ENCODE measurements at places on chromosomes 3 and 15. TPM values are rescaled to one million over a fixed set of nuclear protein-coding genes. Genes with fewer than 3 reads are reported as not detected.

Gene CXCR6
- total RNA-seq = not detected

- H3K4me1 ChIP-seq = no peaks in the 10 kb centered on the region
- no peak overlapping the region for H3K27ac ChIP-seq
These were observed 94.2 kb downstream of the PLXNA1 start for GRCh38 chr3:127077068-127077467.

DNA sequence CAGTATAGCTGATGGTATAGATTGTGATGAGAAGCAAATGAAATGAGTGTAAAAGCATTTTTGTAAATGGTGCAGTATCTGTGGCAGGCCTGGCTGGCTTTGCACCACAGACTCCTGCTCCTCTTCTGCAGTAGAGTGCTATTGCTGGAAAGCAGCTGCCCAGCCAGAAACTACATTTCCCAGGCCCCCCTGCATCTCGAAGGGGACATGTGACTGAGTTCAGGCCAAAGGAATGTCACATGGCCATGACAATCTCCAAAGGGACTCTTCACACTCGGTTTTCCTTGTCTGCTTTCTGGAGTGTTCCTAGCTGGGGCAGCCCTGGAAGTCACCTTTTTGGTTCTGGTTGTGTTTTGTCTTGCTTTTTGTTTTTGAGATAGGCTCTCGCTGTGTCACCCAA is 277.1 kb downstream of the SUCLG2 start:
- H3K27ac ChIP-seq = no peak overlapping the region
- no peaks in the 10 kb centered on the region for H3K36me3 ChIP-seq
- no peak overlapping the region for H3K4me3 ChIP-seq
- no peaks in the 10 kb centered on the region for H3K4me1 ChIP-seq

DNA sequence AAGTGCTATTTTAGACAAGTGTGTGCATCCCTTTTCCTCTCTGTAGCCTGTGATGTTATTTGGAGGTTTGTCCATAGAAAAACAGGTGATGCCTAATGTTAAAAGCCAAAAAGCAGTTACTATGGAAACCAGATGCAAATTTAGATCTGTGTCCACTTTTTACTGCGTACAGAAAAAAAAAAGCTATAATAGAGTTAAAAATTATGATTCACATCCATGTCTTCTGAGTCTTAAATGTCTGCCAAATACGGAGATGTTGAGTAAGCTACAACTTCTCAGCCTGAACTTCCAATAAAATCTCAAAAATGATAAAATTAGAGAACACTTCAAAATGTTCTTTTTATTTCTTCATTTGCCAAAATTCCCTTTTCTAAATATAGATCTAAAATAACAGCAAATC is 74.2 kb upstream of the GAP43 start:
- no peaks in the 10 kb centered on the region for H3K36me3 ChIP-seq
- no peaks in the 10 kb centered on the region for H3K4me1 ChIP-seq
- DNase-seq = no peak
- no peak overlapping the region for H3K27ac ChIP-seq
- H3K4me3 ChIP-seq = no peak overlapping the region

DNA sequence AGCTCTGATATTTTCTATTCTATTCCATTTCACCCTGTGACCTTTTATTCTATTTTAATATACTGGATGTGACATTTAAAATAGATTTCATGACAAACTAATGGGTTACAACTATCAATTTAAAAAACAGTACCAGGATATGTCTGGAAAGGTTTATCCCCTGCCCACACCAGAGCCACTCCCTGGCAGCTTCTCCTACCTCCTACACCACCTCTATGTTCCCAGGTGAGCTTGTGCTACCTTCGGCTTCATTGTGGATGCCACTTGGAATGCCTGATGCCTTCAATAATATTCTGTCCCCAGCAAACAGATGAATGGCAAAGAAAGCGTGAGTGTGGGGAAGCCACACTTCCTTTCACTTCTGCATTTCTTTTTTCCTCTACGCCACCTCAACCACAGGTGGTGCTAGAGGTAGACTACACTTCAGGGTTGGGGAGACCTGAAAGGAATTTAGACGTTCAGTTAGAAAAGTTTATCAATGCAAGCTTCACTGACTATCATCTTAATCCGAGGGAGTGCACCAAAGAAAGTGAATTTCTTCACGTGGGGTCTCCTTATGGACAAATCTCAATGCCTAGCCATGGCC is 213.0 kb downstream of the SSR3 start:
- peaks cover 40% of the 10 kb centered on the region for H3K27me3 ChIP-seq
- no peak overlapping the region for H3K27ac ChIP-seq
- no peaks in the 10 kb centered on the region for H3K4me1 ChIP-seq
- DNase-seq = no peak
- no peaks in the 10 kb centered on the region for H3K36me3 ChIP-seq

- H3K27me3 ChIP-seq = no peaks in the 10 kb centered on the region
- H3K4me3 ChIP-seq = no peak overlapping the region
- no peaks in the 10 kb centered on the region for H3K36me3 ChIP-seq
- H3K27ac ChIP-seq = no peak overlapping the region
- DNase-seq = peak; percentile 20
- peaks cover 39% of the 10 kb centered on the region for H3K4me1 ChIP-seq
These were observed 4.6 kb upstream of the MFGE8 start for GRCh38 chr15:88917760-88918159.

DNA sequence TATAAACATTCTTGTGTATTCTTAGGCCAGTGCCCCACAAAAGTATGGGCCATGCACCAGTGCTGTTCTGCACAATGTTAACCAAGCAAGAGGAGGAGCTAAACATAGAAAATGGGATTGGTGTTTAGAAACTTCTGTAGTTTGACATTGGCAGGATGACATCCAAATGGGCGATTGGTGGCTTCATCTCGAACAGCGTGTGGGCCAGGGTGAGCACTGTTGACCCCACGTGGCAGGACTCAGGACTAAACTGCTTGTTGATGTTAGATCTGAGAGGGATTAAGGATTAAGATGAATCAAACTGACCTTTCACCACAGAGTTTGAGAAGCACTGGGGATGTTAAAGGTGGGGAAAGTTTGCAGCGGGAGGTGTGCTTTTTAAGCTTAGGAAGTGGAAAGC is 31.9 kb downstream of the ZNF710 start:
- no peak for DNase-seq
- H3K4me1 ChIP-seq = peaks cover 25% of the 10 kb centered on the region
- no peak overlapping the region for H3K4me3 ChIP-seq
- no peak overlapping the region for H3K27ac ChIP-seq
- no peaks in the 10 kb centered on the region for H3K36me3 ChIP-seq

- peak; percentile 63 for DNase-seq
- no peaks in the 10 kb centered on the region for H3K36me3 ChIP-seq
- no peak overlapping the region for H3K4me3 ChIP-seq
These were observed 217.2 kb upstream of the CGNL1 start for GRCh38 chr15:57158997-57159668.

DNA sequence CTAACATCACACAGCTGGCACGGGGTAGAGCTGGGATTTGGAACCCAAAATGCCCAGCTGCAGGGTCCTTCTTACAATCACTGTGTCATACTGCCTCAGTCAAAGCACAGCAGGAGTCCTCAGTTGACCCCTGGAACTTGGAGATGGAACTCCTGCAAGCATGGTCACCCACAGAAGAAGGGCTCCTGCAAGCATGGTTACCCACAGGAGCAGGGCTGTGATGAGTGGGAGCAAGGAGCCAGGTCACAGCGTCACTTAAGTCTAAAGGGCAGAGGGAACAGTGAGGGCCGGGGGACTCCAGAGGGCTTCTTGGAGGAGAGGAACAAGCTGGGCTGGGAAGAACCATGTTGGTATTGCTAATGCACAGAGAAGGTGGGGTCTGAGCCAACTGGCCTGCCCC is 24.9 kb downstream of the CCDC33 start:
- H3K27ac ChIP-seq = no peak overlapping the region
- H3K27me3 ChIP-seq = peaks cover 43% of the 10 kb centered on the region
- H3K4me1 ChIP-seq = no peaks in the 10 kb centered on the region

- H3K4me3 ChIP-seq = no peak overlapping the region
- H3K4me1 ChIP-seq = no peaks in the 10 kb centered on the region
- H3K36me3 ChIP-seq = no peaks in the 10 kb centered on the region
- no peaks in the 10 kb centered on the region for H3K27me3 ChIP-seq
- no peak overlapping the region for H3K27ac ChIP-seq
These were observed 612.2 kb downstream of the RBMS3 start for GRCh38 chr3:29892976-29893554.

DNA sequence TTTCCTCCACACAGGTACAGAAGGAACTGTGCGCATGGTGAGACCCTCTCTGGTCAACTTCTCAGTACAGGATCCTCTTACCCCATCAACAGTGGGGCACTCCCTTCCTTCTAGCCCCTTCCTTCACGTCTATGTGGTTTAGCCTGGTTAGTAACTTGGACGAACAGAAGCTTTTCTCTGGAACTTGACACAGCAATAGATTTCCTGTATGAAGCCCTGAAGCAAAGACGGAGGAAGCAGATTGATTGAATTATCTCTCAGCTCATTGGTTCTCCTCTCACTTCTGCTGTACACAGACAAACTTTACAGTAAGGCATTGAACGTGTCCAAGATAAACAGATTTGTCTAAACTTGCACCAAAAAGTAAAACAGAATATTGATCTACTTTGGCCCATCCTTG is at the start of gene CD200R1:
Gene CD200R1 (minus strand): TSS at position 210 of the 400 bp plus-strand sequence. CDS start 246 bp downstream, outside the sequence.
- 0 out of 2 replicates have a peak, but pooled peaks cover 4% of the 10 kb centered on the region for H3K27me3 ChIP-seq
- H3K27ac ChIP-seq = no peak within 1 kb of the TSS
- DNase-seq = no peak
- no peaks in the 10 kb centered on the region for H3K4me1 ChIP-seq
- no peaks in the 10 kb centered on the region for H3K36me3 ChIP-seq
